LHCN-M2 (cell line): ENCODE measurements at places on chromosomes 13 and 19. TPM values are rescaled to one million over a fixed set of nuclear protein-coding genes. Genes with fewer than 3 reads are reported as not detected.
A peak's percentile ranks its signal among the peaks of the same experiment; 100 is the strongest.

The DNAJC15 gene
- total RNA-seq, result 7.2 and 9.8 TPM in 2 replicates

GRCh38 chr13:107968470-107968869, 246.9 kb downstream of the LIG4 start:
- no peak for DNase-seq

DNA sequence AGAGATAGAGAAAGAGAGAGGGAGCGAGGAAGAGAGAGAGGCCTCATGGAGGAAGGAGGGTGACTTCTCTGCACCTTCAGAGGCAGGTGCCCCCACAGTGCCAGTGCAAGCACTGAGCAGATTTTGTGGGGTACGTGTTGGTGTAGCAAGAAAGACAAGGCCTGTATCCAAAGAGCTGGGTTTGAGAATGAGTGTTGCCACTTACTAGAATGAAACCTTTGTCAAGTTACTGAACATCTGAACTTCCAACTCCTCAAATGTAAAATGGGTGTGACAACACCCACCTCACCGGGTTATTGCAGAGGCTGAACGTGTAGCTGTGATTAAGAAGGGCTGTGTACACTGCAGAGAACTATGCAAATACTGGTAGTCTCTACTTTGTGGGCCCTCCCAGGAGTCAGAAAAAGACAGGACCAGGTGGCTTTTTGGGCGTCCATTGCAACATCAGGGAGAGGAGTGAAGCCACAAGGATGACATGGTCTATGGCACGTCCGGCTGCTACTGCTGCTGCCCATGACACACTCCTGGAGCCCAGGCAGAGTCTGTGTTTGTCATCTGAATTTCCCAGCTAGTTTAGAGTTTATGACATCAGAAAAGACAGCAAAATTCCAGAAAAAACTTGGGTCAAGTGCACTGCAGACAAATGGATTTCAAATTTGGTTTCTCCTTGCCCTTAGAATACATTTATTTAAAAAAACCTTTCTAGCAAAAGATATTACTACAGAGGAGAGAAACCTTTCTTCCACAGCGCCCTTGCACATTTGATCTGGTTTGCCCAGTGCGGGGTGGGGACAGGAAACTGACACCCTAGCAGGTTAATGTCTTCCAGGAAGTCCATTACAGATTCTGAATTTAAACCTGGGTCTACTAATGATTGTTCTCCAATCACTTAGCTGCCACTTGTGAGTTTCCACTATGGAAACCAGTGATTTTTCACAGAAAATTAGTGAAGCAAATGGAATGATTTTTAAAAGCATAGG, 54.0 kb upstream of the ATP12A start:
- peak; percentile 51 for DNase-seq

GRCh38 chr13:79241697-79242096, 164.4 kb downstream of the RBM26 start:
- no peak for DNase-seq

The RXFP2 gene
- not detected in 2 replicates for total RNA-seq

The ELAVL3 gene
- total RNA-seq, result not detected in 2 replicates

DNA sequence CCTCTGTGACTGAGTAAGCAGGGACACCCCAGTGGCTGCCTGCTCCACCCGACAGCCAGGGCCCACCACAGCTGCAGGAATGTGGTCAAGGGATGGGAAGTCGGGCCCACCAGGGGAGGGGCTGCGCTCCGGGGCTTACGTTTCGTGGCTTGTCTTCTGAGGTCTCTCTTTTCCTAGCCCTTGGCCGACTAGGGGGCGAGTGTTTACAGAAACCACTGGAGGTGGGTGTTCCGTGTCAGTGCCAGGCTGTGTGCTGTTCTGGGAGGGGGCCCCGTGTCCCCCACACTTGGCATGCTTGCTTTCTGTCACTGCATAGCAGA, 4.5 kb downstream of the ADAT3 start:
- no peak for DNase-seq

GRCh38 chr19:1491849-1492170, 829 bp downstream of the REEP6 start:
- no peak for DNase-seq
